Stomach (tissue), 19 donors: ENCODE measurements at places on chromosomes 16 and 17. TPM values are rescaled to one million over a fixed set of nuclear protein-coding genes. Genes with fewer than 3 reads are reported as not detected.

The SEPHS2 gene
- 66.1 TPM for polyA plus RNA-seq

The HBQ1 gene
- not detected for polyA plus RNA-seq

The RPTOR gene
- polyA plus RNA-seq = 7.1 TPM

The OR2C1 gene
- polyA plus RNA-seq = not detected

The SMPD3 gene
- 1.7 TPM for polyA plus RNA-seq

The OMG gene
- polyA plus RNA-seq = 0.75 TPM
